Spleen (tissue), 13 donors: ENCODE measurements at places on chromosomes 6 and 20. TPM values are rescaled to one million over a fixed set of nuclear protein-coding genes. Genes with fewer than 3 reads are reported as not detected.

- DNase-seq: no peak
Measured at GRCh38 chr6:157453131-157453530, 72.1 kb downstream of the ZDHHC14 start.

GRCh38 chr6:94414041-94414440 lies 994.7 kb upstream of the EPHA7 start:
- no peak for DNase-seq

- no peak for DNase-seq
Measured at GRCh38 chr6:56244528-56245253, 2.7 kb downstream of the COL21A1 start.

GRCh38 chr6:44657206-44657819 lies 269.8 kb downstream of the CDC5L start:
- DNase-seq: no peak

GRCh38 chr6:67689329-67689728 lies 945.8 kb upstream of the ADGRB3 start:
- no peak for DNase-seq

GRCh38 chr6:153976921-153977693 lies 61.9 kb upstream of the OPRM1 start:
- no peak for DNase-seq

DNA sequence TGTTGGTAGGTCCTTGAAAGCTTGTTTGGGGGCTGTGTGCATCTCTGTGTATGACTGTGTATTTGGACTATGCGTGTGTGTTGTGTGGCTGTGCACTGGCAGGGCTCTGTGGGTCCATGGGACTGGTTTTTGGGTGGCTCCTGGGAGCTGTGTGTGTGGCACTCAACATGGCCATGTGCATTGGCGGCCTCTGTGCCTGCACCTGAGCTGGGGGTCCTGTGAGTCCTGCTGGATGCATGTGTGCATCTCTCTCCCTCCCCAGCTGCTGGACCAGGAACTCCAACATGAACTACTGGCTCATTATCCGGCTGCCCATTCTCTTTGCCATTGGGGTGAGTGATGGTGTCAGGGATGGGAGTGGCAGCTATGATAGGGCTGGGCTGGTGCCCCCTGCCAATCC lies 30.1 kb downstream of the GLP1R start:
- no peak for DNase-seq

GRCh38 chr6:43706788-43707187 lies 19.2 kb upstream of the MRPS18A start:
- no peak for DNase-seq

GRCh38 chr6:151721671-151722070 lies 85.8 kb upstream of the ESR1 start:
- DNase-seq: no peak

DNA sequence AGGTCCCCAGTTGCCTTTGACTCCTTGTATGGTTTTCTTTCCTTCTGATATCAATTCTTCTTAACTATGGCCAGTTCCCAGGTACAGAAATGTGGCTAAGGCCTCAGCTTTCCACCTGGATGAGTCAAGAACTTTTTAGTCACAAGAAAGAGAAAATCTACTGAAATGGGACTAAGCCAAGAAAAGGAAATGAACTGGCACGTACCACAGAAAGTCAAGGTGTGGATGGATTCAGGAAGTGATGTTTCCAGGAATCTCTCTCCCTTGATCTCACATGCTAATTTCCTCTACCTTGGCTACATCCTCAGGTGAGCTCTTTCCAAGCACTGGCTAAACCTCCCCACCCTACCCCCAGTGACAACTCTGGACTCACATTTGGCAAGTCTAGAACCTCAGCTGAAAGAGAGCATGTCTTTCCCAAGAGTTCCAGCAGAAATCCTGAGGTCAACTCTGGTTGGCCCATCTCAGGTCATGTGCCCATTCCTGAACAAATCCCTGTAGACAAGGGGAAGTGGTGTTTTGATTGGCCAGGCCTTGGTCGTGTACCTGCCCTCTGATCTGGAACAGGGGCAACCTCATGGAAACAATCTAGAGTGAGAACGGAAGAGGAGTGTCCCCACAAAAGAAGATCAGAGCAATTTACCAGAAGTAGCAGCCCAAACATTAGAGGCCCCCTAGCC lies 205.3 kb downstream of the NFATC2 start:
- no peak for DNase-seq

DNA sequence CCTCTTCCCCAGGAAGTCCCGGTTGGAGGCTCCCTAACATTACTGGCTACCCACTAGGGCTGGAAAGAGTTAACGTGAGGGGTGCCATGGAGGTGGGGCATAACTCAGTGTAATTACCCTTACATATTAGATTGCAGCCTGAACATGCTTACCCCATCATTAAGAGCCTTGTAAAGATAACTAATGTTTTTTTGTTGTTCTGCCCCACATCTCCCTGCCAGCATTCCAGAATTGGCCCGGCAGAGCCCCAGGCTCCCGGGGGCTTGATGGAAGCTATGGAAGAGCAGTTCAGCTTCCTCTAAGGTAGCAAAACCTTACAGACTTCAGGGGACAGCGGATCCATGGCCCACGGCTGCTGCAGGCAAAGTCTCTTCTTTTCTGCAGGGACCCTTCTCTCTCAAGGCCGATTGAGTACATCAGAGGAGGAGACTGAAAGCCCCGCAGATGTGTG lies 166.1 kb upstream of the FOXQ1 start:
- no peak for DNase-seq

DNA sequence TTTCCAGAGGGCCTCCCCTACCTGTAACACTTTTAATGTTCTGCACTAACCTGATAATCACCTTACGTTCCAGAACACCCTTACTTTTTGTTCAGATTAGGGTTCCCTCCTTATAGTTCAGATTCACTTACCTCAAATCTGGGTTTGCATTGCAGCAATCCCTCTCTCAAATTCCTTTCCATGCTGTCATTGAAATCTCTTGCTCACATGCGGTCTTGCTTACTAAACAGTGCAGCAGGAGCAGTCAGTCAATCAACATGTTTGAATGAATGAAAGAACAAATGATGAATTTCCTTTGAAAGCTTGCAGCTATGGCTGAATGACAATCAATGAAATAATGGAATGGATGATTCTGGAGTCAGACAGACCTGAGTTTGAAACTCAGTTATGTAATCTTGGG lies 200.1 kb downstream of the HIVEP2 start:
- DNase-seq: no peak

- DNase-seq: no peak
Measured at GRCh38 chr20:62479656-62480055, 3.9 kb upstream of the GATA5 start.

DNA sequence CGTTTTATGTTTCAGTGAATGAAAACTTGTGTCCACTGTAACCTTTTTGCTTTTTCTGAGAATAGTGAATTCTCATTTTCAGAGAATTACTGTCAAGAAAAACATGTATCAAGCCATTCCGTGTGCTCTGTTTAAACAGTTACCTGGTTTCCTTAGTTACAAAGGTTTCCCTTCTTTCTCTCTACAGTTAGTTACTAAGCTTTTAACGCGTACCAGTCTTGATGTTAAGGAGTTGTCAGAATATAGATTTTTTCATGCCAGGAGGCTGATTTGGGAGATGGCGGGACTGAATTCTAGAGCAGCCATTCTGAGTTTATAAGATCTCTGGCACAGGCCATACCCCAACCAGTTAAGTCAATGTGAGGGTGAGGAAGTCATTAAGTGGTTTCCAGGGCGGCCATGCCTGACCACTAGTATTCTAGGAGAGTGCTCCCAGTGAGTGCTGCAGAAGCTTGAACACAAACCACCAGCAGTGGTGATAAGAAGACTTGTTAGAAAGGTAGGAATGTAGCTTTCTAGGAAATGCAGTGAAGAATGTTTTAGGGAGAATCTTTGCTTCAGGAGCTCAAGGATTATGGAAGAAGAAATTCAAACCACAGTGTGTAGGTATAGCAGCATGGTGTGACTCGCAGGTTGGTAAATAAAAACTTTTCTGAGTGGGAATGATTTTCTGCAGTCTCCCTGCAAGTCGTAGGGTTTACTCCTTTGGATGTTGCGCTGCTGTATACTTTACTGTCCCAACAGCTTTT lies 112.9 kb downstream of the JARID2 start:
- no peak for DNase-seq

- no peak for DNase-seq
Measured at GRCh38 chr20:5181958-5182357, 55.1 kb downstream of the CDS2 start.

GRCh38 chr6:154996016-154996590 lies 988 bp downstream of the TIAM2 start:
- no peak for DNase-seq

GRCh38 chr6:13288969-13289391 lies 39.4 kb downstream of the TBC1D7 start:
- no peak for DNase-seq

GRCh38 chr6:161265975-161266374 lies 7.9 kb downstream of the AGPAT4 start:
- no peak for DNase-seq

- no peak for DNase-seq
Measured at GRCh38 chr6:81613606-81614005, 138.9 kb downstream of the TENT5A start.

UBD gene
- 121 TPM for polyA plus RNA-seq

SRSF12 gene
- 0.10 TPM for polyA plus RNA-seq

F13A1 gene
- 2.5 TPM for polyA plus RNA-seq

EDN1 gene
- polyA plus RNA-seq: 7.2 TPM
